ENCODE measurements at places on chromosomes 1 and 21.

DNA sequence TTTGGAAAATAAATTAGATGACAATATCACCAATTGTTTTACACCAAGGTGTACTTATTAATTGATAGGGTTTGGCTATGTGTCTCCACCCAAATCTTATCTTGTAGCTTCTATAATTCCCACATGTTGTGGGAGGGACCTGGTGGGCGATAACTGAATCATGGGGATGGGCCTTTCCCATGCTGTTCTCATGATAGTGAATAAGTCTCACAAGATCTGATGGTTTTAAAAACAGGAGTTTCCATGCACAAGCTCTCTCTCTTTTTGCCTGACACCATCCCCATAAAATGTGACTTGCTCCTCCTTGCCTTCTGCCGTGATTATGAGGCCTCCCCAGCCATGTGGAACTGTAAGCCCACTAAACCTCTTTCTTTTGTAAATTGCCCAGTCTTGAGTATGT lies 131.0 kb upstream of the LMO4 start:
- no peak for DNase-seq

DNA sequence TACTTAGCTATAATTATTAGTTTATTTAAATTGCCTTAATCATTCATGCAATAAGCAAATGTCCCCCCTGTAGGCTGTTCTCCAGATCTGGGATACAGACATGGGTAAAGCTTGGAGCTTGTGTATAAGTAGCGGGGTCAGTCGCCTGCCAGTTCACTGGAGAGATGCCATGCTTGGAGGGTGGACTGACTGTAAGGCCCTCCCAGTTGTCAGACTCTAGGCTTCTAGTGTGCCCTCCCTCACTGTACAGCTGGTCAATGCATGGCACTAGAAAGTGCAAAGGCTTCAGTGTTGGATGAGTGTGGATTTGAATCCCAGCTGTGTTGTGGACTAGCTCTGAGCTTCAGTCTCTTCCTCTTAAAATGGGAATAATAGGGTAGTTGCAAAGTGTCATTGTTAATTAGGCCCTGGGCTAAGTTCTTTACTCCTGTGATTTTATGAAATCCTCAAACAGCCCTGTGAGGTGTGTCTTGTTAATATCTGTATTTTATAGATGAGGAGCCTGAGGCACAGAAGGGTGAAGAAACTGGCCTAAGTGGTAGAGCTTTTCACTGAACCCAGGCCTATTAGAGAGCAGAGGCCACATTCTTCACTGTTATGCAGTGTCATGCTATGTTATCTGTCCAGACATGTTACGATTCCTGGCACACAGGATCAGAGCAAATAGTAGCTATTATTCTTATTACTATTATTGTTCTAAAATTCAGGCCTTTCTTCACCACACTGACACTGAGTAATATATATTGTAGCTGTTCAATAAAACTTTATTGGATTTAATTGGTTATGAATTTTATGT lies 85.9 kb downstream of the ROR1 start:
- no peak for DNase-seq

DNA sequence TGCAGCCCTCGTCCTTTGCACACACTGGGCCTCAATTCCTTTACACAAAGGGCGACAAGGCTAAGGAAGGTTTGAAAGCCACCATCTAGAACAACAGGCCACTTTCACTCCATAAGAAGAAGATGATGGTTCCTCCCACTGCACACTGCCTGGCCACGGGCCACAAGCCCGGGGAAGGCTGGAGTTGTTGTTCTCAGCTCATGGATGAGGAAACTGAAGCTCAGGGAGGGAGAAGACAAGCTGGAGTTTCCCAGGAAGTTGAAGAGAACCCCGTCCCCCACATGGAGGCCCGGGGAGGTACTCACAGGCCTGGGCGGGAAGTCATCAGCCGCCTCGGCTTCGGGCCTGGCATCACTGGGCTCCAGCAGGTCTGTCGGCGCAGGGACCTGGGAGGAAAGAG lies 24.6 kb upstream of the DDOST start:
- DNase-seq, result no peak

DNA sequence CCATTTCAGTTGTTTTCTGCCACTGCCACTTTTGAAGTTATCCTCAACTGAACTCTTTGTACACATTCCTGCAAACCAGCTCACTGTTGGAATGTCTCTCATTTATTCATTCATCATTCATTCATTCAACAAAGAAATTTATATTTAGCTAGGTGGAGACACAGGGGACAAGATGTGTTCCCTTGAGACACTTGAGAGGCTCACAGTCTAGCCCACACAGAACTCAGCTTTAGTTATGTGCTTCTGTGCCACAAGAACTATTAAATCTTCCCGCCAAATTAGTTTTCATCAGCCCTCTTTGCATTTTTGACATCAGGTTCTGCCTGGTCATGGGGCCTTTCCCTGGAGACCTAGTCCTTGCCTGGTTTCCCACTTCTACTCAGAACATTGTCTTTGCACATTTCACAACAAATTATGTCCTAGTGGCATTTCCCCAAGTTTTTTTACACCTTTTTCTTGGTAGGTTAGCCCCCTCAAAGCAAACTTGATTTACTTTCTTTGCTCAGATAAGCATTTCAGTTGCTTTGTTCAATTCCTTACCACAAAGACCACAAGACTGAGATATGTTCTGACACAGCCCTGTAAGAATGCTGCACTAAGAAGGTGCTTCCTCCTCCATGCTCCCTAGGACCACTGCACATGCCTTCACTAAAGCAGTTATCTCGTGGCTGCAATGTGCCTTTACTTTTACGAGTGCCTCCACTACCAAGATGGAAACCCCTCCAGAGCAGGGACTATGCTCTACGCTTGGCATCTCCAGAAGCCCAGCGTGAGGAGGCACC lies 31.0 kb downstream of the ILDR2 start:
- no peak for DNase-seq
